Renal cortex interstitium (tissue), 15 donors: ENCODE measurements at places on chromosomes 1 and 21.

DNA sequence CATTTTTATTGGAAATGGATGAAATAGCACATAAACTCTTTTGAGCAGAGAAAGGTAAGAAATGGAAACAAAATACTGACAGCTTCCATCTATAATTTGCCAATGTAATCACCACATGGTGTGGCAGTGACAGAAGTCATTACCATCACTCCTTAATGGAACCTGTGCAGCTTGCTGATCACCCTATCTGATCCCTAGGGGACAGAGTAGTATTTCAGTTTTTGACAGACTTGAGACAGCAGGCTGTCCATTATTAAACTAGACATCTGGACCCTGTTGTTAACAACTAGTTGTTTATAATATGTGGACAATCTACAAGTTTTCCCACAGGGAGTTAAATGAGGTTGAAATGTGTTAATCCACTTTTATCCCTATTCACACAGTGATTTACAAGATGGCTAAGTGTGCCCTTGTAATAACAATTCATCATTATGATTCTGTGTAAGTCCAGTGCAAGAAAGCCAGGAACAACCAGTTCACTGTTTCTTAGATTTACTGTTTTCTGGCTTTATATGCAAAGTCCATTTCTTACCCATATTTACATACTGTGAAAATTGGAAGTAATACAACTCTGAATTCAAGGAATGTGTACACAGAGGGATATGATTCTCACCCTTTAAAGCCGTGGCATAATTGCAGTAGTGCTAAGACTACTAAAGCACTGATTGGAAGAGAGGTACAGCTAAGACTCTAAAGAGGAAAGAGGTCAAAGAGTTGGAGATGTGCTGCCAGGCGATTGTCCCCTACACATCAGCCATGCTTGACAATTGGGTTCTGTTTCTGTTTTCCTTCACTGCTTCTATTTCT is 9.1 kb downstream of the KCNT2 start:
- DNase-seq = no peak

DNA sequence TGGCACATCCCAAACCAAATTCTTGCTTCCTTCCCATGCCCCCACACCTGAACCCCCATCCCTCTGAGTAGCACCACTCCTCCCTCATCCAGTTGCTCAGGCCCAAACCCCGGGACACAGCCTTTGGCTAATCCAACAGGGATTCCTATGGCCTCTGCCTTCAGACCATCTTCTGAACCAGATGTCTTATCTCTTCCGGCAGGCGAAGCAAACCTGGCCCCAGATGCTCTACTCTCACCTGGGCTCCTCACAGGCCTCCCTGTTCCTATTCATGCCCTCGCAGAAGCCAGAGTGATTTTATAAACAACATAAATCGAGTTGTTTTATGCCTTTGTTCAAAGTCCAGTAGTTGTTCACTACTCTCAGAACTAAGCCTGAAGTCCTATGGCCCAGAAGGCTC is 12.5 kb upstream of the KCNA2 start:
- no peak for DNase-seq

DNA sequence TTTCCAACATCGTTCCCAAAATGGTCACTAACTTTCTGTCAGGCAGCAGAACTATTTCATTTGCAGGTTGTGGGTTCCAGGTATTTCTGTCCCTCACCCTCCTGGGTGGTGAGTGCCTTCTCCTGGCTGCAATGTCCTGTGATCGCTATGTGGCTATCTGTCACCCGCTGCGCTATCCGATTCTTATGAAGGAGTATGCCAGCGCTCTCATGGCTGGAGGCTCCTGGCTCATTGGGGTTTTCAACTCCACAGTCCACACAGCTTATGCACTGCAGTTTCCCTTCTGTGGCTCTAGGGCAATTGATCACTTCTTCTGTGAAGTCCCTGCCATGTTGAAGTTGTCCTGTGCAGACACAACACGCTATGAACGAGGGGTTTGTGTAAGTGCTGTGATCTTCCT is 9.3 kb downstream of the OR2AJ1 start:
- DNase-seq = no peak

- DNase-seq = no peak
Observed at GRCh38 chr1:63524201-63524600, 876 bp downstream of the EFCAB7 start.

- DNase-seq = no peak
Observed at GRCh38 chr1:54471588-54471987, 65.4 kb upstream of the SSBP3 start.
